ENCODE measurements at places on chromosomes 2 and 18. TPM values are rescaled to one million over a fixed set of nuclear protein-coding genes. Genes with fewer than 3 reads are reported as not detected.

The C18orf54 gene
- 1.3 TPM for total RNA-seq

The GRP gene
- total RNA-seq, result not detected

The EVX2 gene
- under 0.01 TPM for total RNA-seq

The COL4A4 gene
- total RNA-seq, result 0.14 TPM

The GALNT5 gene
- total RNA-seq, result 26.9 TPM

The RESP18 gene
- not detected for total RNA-seq

The CAPN13 gene
- not detected for total RNA-seq
